ENCODE measurements at places on chromosomes 7 and 10.

- DNase-seq, result no peak
Measured at GRCh38 chr10:23192712-23193434, 761 bp downstream of the PTF1A start.

- no peak for DNase-seq
Measured at GRCh38 chr7:33591490-33591889, 313.8 kb upstream of the BMPER start.

DNA sequence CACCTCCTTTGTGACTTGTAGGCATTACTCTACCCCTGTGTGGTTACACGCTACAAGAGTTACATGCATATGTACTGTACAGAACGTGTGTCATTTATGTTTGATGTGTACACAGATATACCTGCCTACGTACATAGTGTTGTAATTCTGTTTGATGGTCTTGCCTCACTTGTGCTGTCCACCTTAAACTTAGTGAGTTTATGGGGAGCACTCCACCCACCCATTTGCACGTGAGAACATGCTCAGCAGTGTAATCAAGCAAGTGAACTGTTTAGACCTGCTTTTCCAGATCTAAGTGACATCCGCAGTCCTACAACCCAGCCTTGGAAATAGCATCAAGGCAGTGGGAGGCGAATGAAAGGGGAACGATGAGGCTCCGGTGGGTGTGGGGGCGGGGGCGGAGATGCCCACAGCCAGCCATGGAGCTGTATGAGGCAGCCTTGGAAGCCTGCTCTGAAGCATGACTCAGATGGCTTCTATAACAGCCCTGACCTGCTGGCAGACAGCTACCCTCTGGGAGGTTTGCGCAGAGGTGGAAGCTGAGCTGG lies 52.1 kb downstream of the SUFU start:
- peak; percentile 33 for DNase-seq

DNA sequence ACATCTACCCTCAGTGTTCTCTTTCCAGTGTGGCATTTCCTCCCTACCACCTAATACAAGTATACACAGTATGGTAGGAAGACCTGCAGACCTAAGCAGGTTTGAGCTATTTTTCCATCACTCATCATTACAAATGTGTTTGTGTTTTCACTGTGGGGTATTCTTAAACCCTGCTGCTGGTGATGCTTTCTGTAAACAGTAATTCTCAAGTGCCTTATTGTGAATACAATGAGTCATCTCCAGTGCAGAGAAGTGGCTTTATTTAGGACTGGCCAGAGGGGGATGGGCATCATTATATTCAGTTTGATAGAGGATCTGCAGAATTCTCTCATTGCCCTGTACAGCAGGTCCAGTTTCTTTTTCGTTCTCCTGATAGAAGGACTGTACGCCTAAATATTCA lies 63.7 kb downstream of the GRM8 start:
- DNase-seq, result no peak

- no peak for DNase-seq
Measured at GRCh38 chr10:8346861-8347260, 292.4 kb downstream of the GATA3 start.

GRCh38 chr7:52838981-52839411 lies 196.4 kb upstream of the POM121L12 start:
- DNase-seq, result no peak

- peak; percentile 79 for DNase-seq
Measured at GRCh38 chr10:28326516-28327490, 23.9 kb upstream of the MPP7 start.

GRCh38 chr7:73871163-73872011 lies 10.4 kb downstream of the TMEM270 start:
- DNase-seq, result no peak

DNA sequence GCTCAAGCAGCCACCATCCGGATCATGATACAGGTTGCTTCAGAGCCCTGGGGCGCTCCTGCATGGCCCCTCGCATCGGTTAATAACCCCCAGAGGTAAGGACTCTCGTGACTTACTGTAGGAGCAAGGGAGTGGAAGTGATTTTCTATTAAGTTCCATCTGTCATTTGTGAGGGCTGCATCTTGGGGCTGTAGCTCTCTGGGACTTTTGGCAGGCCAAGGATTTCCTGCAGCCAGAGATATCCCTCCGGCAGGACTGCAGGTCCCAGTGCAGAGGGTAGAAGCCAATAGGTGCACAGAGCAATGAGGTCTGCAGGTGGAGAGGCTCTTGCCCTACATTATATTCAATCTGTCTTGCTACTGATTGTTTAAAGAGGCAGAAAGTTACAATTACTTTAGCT lies 356.8 kb upstream of the ADARB2 start:
- peak; percentile 48 for DNase-seq

GRCh38 chr7:135769005-135769802 lies 20.6 kb upstream of the FAM180A start:
- peak; percentile 16 for DNase-seq

DNA sequence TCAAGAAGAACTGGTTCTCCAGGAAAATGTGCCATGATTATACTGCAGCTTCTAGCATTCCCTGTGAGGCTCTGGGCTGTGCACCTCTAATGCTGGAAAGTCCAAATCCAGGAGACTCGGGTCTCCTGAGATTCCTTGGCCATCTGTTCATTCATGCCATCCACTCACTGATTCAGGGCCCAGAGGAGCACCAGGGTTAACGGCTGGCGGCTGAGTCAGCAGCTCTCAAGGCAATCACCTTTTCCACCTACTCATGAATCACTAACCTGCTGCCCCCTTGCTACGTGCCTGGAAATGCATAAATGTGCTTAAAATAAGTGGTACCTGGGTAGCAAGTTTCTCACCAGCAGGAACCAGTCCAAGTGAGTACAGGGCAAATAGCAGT lies 132.7 kb downstream of the KCNMA1 start:
- DNase-seq, result no peak

- peak; percentile 18 for DNase-seq
Measured at GRCh38 chr10:125448596-125448995, 234.4 kb downstream of the TEX36 start.

Data from cerebellar cortex (tissue), 1 donor.